ENCODE measurements at places on chromosomes 5 and 9.

GRCh38 chr5:60727033-60727679 lies 27.2 kb upstream of the DEPDC1B start:
- DNase-seq: no peak

DNA sequence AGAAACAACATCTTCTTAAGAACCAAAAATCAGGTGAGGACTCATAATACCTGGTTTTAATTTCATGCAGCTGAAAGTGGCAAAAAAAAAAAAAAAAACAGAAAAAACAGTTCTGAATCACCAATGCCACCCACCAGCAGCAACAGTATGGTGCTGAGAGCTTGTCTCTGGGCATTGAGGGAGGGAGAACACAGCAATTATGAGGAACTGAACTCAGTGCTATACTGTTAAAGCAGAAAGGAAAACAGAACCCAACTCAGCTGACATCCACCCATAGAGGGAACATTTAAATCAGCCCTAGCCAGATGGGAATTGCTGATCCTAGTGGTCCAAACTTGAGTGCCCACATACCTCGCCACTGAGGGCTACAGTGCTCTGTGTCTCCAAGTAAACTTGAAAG lies 657.9 kb downstream of the ACTL7B start:
- no peak for DNase-seq

- no peak for DNase-seq
Observed at GRCh38 chr5:3993856-3994473, 398.3 kb downstream of the IRX1 start.

- no peak for DNase-seq
Observed at GRCh38 chr5:111738118-111738517, 18.9 kb downstream of the NREP start.

DNA sequence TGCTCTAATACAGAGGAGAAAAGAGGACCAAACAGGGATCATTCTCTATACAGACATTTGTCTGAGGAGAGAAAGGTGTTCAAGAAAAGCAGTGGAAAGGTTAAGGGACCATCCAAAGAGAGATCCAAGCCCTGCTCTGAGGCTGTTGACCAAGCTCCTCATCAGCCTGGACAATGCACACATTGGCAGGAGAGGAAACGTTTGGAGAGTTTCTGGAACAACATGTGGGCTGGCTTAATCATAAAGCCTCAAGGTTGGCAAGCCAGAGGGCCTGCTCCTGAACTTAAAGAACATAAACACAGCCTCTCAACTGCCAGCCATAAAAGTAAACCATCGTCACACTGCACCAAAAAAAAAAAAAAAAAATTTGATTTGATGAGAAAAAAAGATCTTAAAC lies 184.4 kb upstream of the SLC12A2 start:
- no peak for DNase-seq
